Stimulated activated CD8-positive, alpha-beta memory T cell treated with anti-CD3 and anti-CD28 coated beads, Interleukin-15, amount 100 ng/mL, for 1 hour (primary cell): ENCODE measurements at places on chromosomes 16 and 17.

GRCh38 chr16:27515874-27516353 is 33.8 kb downstream of the GTF3C1 start:
- no peak for DNase-seq

DNA sequence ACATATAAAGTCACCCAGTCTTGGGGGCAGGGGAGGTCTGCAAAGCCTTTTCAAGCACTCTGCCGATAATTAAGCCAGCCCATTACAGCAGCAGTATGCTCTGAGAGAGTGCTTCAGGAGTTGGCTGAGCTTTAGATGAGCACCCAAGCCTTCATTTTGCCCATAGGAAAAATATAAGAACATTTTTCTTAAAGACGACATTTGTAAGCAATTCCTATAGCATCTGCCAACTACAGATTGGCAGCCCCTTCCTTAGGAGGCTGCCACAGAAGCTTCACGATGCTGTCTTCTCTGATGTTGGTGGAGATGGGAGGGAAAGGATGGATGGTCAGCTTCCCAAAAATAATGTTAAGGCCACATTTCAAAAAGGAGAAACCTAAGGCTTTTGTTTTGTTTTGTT is 367.5 kb downstream of the XYLT1 start:
- no peak for DNase-seq

DNA sequence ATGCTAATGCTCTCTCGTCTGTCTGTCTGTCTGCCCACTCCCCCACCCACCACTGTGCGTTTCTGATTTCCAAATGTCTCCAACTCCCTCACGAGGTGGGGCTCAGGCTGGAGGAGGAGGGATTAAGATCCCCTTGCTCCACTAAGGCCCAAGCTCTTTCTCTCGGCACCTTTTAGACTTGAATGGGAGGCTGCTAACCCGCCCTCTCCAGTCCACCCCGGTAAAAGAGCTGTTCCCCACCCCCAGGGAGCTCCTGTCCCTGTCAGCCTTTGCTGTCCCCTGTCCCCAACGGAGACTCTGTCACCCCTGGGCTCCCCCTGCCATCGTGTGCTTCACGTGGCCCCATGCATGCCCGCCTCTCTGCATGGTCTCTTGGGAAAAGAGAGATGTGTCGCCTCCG is 68.5 kb upstream of the PLCG2 start:
- DNase-seq, result no peak

GRCh38 chr16:70480127-70481105 is 26.0 kb downstream of the FCSK start:
- no peak for DNase-seq

DNA sequence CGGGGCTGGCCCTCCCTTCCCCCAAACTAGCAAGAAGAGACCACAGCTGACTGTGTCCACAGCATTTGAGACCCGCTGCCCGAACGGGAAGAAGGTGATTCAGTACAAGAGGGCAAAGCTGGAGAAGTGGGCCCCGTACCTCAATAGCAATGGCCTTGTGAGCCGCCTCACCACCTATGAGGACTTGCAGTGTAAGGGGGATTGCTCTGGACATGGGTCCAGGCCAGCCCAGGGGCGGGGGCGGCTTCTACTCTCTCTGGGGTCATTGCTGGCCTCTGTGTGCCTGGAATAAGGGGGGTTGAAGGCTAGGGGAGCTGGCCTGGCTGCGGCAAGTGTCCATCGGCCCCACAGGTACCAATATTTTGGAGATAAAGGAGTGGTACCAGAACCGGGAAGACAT is 12.9 kb upstream of the KATNB1 start:
- no peak for DNase-seq

- no peak for DNase-seq
These were observed 22.3 kb upstream of the PRKAR1A start for GRCh38 chr17:68489919-68490318.

DNA sequence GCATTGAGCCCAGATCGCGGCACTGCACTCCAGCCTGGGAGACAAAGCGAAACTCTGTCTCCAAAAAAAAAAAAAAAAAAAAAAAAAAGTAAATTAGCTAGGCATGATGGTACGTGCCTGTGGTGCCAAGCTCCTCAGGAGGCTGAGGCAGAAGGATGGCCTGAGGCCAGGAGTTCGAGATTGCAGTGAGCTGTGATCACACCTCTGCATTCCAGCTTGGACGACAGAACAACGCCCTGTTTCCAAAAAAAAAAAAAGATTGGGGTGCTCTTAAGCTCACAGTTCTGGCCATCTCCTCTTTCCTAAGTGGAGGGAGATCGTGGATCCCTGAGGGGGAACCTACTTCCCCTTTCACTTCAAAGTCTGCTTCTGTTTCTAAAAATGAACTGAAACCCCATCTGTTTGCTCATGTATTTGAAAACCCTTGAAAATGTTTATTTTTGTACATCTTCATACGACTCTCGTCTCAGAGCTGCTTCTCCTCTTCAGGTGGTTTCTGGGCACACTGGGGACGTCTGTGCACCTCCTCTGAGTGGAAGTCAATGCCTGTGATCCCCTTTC is 138.8 kb downstream of the PRKCA start:
- DNase-seq, result no peak

GRCh38 chr16:8865145-8865882 is 3.5 kb downstream of the CARHSP1 start:
- DNase-seq, result no peak

GRCh38 chr16:3598236-3598635 is 13.2 kb downstream of the SLX4 start:
- DNase-seq, result no peak

DNA sequence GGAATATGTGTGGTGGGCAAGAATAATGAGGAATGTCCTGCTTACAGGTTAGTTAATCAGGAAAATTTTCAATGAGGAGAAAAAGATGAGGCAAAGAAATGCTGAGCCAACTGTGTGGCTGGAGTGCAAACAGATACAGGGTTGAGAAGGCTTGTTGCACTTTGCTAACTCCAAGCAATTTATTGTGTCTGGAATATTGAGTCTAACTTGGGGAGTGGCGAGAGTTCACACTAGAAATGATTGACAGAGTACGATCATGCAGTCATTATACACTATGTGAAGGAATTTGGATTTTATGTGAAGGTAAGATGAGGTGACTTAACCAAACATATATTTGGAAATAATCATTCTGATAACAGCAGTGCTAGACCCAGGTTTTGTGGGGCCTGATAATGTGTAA is 185.0 kb upstream of the ELAC2 start:
- no peak for DNase-seq

- no peak for DNase-seq
These were observed 29.4 kb downstream of the COG7 start for GRCh38 chr16:23423496-23424049.

DNA sequence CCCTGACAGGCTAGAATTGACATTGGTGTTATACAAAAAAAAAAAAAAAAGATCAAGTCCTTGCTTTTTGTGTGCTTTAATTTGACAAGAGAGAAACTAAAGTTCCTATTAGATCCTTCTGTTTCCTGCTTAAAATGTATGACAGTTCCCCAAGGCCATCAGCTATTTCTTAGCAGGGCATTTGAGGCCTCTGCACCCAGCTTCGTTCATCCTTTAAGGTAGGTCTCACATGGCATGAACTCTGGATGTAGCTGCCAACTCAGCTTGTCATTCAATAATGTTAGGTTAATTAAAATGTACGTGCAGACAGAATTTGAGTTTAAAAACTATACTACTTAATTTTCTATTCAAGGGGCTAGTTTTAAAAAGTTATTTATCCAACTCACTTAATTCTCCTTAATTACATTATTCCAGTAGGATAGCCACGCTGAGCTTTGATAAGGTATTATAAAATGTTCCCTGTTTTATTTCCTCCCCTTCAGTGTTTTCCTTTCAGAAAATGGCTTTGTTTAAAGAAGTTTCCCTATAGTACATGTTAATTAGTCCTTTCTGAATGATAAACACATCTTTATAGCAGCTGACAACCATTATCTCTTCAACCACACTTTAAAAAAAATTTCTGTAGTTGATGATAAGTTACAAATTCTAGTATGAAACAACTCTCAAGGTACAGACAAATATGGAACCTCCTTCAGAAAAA is 1.2 kb upstream of the RFFL start:
- DNase-seq, result no peak

GRCh38 chr17:74002241-74002640 is 201.2 kb upstream of the RPL38 start:
- DNase-seq, result no peak

DNA sequence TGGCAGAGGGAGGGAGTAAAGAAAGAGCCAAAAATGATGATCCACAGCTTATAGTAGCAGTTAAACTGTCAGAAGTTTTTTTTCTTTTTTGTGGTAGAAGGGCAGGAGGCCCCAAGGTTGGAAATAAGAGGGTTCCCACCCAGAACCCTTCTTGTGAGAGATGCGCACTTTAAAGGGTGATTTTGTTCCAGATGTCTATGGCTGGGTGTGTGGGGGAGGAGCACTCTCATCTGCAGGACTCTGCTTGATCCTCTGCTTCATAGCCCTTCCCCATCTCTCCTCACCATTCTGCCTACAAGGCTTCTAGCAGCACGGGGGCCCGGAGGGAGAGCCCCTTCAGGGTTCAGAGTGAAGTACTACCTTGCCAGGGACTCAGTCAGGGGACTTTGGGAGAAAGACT is 6.4 kb downstream of the ATXN1L start:
- DNase-seq, result no peak

GRCh38 chr16:77469634-77470033 is 34.8 kb upstream of the ADAMTS18 start:
- no peak for DNase-seq

- no peak for DNase-seq
These were observed 1.0 kb downstream of the AMZ2 start for GRCh38 chr17:68248891-68249290.

DNA sequence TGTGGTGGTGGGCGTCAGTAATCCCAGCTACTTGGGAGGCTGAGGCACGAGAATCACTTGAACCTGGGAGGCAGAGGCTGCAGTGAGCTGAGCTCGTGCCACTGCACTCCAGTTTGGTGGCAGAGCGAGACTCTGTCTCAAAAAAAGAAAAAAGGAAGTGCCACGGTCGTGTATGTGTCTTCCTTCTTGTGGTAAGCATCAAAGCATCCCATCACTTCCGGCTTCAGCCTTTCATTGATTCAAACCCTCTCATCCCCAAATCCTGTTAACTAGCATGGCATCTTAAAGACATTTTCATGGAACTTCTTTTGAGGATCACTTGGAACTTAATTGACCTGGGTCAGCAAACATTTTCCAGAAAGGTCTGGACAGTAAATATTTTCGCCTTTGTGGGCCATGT is 126.2 kb downstream of the CPPED1 start:
- DNase-seq, result no peak

- no peak for DNase-seq
These were observed 11.6 kb upstream of the GOSR2 start for GRCh38 chr17:46911311-46911710.

DNA sequence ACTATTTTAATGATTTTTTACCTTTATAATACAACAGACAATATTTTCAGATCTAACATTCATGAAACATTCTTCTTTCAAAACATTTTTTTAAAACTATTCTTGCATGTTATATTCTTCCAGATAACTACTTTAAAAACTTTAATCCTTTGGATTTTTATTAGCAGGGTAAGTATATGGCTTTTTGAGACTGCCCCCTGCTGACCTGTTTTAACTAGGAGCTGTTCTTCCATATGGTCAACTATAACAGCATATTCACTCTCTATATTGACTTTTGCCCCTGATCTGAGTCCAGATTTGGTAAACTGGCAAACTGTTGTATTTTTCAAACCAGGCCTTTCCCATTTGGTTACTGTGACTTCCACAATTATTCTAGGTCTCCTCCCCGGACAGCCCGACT is 16.5 kb downstream of the ZNF18 start:
- no peak for DNase-seq

DNA sequence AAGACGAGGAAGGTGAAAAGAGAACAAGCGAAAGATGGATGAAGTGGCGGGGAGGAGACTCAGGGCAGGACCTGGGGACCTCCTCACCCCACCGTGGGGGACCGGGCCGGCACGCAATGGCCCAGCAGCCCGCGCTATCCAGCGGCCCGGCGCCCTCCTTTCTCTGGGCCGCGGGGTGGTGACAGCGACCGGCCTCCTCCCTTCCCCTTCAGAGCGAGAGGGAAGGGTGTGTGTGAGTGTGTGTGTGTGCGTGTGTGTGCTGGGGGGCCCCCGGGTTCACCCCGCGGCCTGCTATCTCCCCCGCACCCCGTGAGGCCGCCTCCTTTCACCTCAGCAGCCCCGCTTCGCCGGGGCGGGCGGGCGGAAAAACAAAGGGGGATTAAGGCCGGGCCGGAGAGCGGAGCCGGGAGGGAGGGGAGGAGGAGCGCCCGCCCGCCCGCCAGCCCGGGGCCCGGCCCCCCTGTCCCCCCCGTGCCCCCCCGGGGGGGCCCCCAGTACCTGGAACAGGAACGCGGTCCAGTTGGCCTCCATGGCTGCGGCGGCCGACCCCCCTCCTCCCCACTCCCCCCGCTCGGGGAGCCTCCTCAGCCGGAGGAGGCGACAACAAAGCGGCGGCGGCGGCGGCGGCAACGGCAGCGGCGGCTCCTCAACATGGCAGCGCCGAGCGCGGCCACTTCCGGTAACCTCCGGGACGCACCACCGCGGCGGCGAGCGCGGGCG is at the start of gene VEZF1:
VEZF1 (minus strand) TSS at position 674 of the 720 bp plus-strand sequence; CDS start at position 531, 143 bp downstream.
- DNase-seq, result peak; percentile 44

GRCh38 chr17:28841901-28842281 is 699 bp downstream of the FAM222B start:
- no peak for DNase-seq

DNA sequence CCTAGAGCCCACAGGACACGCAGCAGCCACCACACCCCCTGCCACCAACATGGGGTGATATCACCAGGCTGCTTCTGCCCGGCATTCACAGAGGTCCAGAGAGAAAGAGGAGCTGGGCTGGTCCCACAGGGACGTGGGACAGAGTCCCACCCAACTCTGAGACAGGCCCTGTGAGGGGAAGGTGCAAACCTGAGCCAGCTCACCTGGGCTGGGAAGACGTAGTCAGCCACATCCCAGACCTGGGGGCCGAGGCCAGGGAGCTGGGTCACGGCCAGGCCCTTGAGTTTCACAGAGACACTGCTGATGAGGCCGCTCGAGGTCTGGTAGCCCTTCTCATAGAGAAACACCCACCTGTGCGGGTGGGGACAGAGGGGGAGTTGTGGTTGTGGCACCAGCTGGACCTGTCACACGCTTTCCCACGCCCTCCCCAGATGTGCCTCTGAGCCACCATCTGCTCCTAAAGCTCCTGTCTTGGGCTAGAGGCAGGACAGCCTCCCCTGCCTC is 11.2 kb downstream of the P2RX1 start:
- DNase-seq, result no peak

DNA sequence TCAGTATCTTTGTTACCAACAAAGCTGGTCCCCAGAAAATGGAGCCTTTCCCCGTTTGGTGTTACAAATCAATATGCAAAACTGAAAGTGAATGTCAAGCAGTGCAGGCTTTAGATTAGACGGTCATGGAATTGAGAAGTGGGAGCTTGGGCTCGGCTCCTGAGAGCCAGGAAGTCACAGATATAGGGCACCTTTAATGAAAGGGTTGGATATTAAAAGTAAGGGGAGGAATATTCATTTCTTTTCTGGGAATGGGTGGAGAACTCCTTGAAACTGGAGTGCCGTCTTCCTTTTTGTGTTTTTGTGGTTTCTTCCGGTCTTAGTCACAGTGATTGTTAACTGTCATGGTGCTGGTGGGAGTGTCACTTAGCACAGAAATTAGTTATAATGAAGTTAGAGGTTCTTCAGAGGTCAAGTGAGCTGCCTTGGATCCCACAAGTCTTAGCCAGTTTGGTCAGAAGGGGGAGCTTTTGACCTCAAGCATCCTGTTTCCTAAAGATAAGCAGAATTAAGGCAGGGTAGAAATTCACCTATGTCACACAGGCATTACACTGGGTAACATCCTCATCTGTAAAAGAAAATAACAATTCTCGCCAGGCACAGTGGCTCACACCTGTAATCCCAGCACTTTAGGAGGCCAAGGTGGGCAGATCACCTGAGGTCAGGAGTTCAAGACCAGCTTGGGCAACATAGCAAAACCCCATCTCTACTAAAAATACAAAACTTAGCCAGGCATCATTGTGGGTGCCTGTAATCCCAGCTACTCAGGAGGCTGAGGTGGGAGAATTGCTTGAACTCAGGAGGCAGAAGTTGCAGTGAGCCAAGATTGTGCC is 9.6 kb upstream of the EIF1 start:
- no peak for DNase-seq
